ENCODE measurements at places on chromosomes 5 and 9. TPM values are rescaled to one million over a fixed set of nuclear protein-coding genes. Genes with fewer than 3 reads are reported as not detected.

The KLHL3 gene
- total RNA-seq, result 20.3 TPM

The IFNK gene
- total RNA-seq, result not detected

The GLT6D1 gene
- not detected for total RNA-seq

The TAS2R1 gene
- not detected for total RNA-seq

GRCh38 chr9:76180541-76180940 lies 213.7 kb downstream of the RFK start:
- peak; percentile 36 for DNase-seq

- DNase-seq, result no peak
Observed at GRCh38 chr9:108290839-108291585, 564.8 kb downstream of the ACTL7B start.
